ENCODE measurements at places on chromosomes 5 and 9.

DNA sequence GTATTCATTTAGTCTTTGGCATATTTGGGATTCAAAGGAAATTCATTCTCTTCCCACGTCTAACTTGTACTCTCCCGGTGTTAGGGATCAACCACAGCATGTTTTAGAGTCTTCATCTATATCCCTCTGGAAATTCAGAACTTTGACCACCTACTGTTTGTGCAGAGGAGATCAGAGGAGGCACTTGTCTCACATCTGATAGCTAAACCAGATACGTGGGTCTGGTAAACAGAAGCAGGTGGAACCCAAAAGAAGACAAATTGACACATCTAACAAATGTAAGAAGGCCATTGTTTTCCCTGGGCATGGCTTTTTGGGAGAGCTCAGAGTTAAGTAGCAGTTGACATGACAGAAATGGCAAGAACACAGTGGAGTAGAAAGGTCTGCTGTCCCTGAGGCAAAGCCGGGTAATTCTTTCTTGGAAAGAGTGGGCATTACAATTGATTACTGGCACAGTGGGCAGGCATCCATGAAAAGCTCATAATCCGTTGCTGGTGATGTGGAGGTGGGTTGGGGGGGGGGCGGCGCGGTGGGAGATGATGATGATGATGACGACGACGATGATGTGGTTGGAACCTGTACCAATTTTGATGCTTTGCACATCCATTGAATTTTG, 27.5 kb downstream of the PIP5K1B start:
- no peak for DNase-seq

DNA sequence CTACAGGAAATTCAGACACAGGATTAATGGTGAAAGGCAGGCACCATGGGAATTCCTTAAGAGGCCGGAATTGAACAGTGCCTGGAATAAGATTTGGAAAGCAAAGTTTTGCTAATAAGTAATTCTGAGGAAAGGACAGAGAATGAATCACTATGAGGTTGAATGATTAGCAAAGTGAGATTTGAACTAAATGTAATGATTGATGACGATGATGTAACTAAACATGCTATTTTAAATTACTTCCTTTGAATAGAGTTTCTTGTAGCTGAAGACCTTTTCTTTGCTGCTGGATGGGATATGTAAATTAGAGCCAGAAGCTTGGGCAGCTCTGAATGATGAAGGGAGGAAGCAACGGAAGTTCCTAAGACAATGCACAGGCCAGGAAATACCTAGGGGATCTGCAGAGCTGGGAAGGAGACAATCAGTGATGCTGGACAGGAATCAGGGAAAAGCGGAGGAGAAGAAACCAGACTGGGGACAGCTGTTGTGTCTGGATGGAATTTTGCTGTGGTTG, 482.0 kb downstream of the PSAT1 start:
- no peak for DNase-seq

DNA sequence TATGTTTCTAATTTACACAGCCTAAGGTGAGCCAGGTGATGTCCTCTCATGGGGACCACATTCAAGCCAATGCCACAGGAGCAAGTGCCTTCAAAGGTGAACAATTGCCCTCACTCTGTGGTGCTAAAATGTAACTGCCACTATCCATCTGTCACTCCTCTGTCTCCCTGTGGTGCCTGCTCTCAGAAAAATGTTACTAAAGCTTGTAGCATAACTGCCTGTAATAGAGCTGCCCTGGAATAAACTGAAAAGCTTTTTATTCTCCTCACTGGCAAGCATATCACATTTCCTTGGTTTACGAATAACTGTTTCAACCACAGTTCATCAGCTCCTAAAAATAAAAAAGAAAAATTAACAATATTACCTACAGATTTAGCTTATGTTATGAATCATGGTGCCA, 142.4 kb downstream of the ST8SIA4 start:
- DNase-seq: no peak

- no peak for DNase-seq
Observed at GRCh38 chr9:37061768-37062167, 27.7 kb upstream of the PAX5 start.

- DNase-seq: no peak
Observed at GRCh38 chr5:173707392-173707791, 90.9 kb upstream of the BOD1 start.

DNA sequence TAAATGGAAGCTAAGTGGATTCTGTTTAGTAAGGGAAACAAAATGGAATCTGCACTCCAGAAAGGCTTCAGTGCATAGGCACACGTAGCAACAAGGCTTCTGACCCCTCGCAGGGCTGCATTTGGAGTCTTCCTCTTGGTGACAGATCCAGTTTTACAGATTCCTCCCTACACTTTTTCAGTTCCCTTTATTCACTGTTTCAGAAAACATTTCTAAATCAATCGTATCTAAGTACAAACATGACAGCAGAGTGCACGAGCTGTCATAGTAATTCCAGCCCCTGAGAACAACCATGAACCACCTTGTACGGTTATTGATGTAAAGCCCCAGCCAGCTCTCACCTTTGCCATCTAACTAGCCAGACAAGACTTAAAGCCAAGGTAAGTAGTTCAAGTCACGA, 491.6 kb downstream of the SEMA5A start:
- no peak for DNase-seq

- DNase-seq: peak; percentile 68
Observed at GRCh38 chr9:22469928-22470544, 23.4 kb downstream of the DMRTA1 start.

DNA sequence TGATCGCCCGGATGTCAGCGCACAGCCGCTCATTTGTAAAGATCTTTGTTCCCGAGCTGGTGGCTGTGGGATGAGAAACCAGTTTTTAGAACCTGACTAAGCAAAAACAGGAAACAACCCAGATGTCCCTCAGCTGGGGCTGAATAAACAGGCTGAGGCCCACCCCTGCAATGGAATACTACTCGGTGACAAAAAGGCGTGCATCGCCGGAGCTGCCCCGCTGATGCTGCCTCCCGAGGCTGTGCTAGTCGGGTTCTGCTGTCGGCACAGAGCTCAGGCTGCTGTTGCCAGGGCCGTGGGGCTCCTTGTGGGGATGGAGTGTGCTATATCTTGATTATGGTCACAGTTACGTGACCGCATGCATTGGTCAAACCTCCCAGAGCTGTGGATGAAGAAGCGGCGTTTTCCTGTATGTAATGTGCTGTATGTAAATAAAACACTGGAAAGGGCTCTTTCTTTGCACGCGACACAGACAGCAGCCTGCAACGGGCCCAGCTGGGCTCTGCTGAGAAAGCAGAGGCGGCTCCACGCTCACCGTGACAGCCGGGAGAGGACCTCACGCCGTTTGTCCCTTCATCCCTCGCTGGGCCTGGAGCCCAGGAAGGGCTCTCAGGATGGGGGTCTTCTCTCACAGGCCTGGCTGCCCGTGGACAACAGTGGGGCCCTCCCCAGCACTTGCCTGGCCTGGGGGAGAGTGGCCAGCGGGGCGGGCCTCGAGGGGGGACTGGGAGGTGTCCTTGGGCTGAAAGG, 51.5 kb upstream of the RNU6ATAC start:
- no peak for DNase-seq

DNA sequence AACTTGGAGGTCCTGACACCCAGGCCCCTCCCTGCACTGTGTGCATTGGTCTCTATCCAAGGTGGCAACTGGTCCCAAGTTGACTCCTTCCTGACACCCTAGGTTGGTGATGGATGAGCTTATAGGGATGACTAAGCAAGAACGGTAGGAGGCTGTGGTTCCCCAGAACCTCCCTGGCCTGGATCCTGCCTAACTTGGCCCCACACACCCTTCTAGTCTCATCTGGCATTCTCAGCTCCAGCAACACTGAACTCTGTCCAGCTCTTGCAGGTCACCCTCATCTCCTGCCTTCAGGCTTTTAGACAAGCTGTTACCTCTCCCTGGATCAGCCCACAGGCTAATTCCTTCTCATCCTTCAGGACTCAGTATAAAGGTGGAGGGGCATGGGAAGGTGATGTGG, 16.5 kb downstream of the AQP3 start:
- no peak for DNase-seq

DNA sequence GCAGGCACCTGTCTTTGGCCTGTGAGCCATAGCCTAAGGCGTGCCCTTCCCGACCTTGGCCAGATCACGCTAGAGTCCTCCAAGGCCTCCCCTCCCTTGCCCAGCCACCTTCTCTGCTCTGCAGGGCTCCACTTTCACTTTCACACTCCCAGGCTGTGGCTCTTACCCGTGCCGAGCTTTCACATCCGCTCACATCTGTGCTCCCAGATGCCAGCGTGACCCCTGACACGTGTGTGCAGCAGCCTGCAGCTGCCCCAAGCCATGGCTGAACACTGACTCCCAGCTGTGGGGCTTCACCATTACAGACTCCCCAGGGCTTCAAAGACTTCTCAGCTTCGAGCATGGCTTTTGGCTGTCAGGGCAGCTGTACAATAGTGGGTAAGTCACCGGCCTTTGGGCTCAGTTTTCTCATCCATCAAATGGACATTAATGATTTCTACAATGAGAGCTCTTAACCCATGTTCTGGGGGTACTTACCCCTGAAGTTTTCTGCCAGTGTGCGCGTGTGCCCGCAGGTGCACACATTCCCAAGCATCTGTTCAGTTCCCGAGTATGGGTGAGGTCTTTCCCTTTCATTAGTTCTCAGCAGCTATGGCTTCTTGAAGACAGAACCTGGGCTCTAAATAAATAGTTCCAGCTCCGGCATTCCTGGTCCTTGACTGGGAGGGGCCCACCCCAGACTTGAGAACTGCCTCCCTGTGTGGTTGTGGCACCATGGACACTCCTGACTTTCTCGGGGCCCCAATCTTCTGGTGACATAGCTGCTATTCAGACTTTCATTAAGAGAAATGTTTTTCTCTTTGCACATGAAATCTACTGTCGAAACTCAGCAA, 118.6 kb downstream of the RGS3 start:
- DNase-seq: no peak

GRCh38 chr9:68704498-68704813, 584 bp upstream of the PIP5K1B start:
- no peak for DNase-seq

GRCh38 chr5:84279234-84279633, 105.4 kb downstream of the EDIL3 start:
- no peak for DNase-seq

DNA sequence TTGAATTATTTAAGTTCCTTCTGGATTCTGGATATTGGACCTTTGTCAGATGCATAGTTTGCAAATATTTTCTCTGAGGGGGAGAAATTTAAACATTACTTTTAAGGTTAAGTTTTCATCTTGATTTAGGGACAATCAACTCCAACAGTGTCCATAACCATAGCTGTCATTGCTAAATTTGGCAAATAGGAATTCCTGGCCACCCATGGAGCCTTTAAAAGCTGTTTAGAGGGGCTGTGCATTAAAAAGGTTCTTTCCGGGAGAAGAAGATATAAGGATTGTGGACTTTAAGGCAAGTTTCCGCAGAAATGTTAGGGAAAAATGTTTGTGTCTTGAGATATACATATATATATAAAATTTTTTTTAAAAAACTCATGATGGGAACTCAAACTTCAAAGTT, 339.7 kb downstream of the ADAMTS6 start:
- no peak for DNase-seq

DNA sequence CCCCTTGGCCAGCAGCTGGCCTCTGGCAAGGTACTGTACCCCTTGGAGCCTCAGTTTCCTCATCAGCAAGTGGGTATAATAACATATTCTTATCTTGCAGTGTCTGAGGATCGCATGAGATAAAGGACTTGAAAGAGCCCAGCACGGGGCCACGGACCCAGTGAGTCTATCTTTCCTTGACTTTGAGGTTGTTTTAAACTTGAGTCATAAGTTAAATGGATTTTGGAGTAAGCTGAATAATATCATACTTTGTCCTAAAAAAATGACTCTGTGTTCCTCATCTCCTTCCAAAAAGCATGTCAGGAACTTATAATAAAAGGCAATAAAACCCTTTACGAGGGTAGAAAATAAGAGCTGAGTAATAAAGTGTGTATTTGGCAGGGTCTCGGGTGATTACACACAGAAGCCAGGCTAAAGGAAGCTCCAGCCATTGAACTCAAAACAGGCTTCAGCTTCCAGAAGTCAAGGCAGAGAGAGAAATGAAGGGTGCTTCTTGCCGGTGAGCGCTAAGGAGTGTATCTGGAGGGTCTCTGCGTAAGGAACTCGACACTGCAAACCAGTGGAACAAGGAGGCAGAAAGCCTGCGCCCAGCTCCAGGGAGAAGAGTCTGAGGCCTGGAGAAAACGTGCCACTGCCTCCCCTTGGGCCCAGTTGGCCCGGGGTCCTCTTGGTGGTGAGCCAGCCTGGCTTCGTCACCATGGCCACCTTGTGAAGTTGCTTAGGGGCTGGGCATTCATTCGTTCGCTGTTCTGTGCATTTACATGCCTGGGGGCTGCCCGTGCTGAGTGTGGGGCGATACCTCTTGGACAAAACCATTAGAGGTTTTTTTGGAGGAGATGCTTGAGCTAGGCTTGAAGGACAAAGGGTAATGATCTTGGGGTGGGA, 72.4 kb upstream of the PHYKPL start:
- DNase-seq: no peak

- no peak for DNase-seq
Observed at GRCh38 chr9:16312116-16312515, 558.4 kb downstream of the BNC2 start.

GRCh38 chr5:72402381-72402890, 82.3 kb downstream of the PTCD2 start:
- DNase-seq: no peak

DNA sequence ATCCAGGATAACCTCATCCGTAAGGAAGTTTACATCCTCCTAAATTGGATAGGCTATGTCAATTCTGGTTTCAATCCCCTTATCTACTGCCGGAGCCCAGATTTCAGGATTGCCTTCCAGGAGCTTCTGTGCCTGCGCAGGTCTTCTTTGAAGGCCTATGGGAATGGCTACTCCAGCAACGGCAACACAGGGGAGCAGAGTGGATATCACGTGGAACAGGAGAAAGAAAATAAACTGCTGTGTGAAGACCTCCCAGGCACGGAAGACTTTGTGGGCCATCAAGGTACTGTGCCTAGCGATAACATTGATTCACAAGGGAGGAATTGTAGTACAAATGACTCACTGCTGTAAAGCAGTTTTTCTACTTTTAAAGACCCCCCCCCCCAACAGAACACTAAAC, 1.3 kb downstream of the ADRB2 start:
- DNase-seq: no peak

- DNase-seq: no peak
Observed at GRCh38 chr5:72223371-72223770, 96.7 kb downstream of the MRPS27 start.

GRCh38 chr5:150173161-150173560, 6.6 kb downstream of the CDX1 start:
- DNase-seq: no peak

GRCh38 chr9:111601237-111602018, 2.0 kb upstream of the PTGR1 start:
- no peak for DNase-seq

DNA sequence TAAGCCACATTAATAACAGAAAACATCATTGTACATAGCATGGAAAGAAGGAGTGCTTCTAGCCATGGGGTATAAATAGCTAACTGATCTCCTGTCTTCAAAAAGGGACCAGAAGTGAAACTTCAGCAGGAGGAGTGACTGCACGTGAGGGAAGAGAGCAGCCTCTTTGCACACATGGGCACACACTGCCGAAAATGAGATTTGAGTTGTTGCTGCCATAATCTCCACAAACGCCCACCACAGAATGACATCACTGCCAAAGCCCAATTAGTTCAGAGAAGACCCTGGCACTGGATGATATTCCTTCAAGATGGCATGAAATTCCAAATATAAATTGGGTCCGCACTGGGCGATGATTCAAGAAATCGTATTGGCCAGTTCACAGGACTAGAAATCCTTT, 238.9 kb upstream of the NR4A3 start:
- DNase-seq: no peak

GRCh38 chr9:84659313-84659712, 10.2 kb upstream of the NTRK2 start:
- no peak for DNase-seq
